ENCODE measurements at places on chromosomes 2 and 18. TPM values are rescaled to one million over a fixed set of nuclear protein-coding genes. Genes with fewer than 3 reads are reported as not detected.

The DUSP2 gene
- total RNA-seq: 0.66 TPM

The GPR39 gene
- 7.5 TPM for total RNA-seq

The ABCA12 gene
- under 0.01 TPM for total RNA-seq

The GULP1 gene
- total RNA-seq: 62.0 TPM

The UCN gene
- 0.50 TPM for total RNA-seq

The MOGAT1 gene
- total RNA-seq: not detected

The FBXO36 gene
- 2.5 TPM for total RNA-seq

The ID2 gene
- 109 TPM for total RNA-seq

The CCDC93 gene
- 25.7 TPM for total RNA-seq

The LDLRAD4 gene
- 3.7 TPM for total RNA-seq

The ARID5A gene
- 29.5 TPM for total RNA-seq

The AMER3 gene
- total RNA-seq: not detected

The MEIS1 gene
- total RNA-seq: 76.1 TPM

The FSIP2 gene
- total RNA-seq: 0.06 TPM

The CDK15 gene
- 0.12 TPM for total RNA-seq

The PAX3 gene
- not detected for total RNA-seq

The CIB4 gene
- not detected for total RNA-seq

The GAREM2 gene
- total RNA-seq: 0.53 TPM

The FOXI3 gene
- not detected for total RNA-seq

The PARD3B gene
- total RNA-seq: 6.2 TPM

The KCNK3 gene
- total RNA-seq: 8.2 TPM

The CLEC4F gene
- total RNA-seq: not detected

The APLF gene
- 3.6 TPM for total RNA-seq

The UGT1A8 gene
- total RNA-seq: not detected

The IL1B gene
- 0.50 TPM for total RNA-seq

The CNTNAP5 gene
- not detected for total RNA-seq

The BCL2L11 gene
- total RNA-seq: 1.6 TPM

The CNRIP1 gene
- 23.8 TPM for total RNA-seq

The ALPI gene
- not detected for total RNA-seq

The UGT1A10 gene
- not detected for total RNA-seq

The ALPG gene
- not detected for total RNA-seq
